ENCODE measurements at places on chromosomes 11 and 22. TPM values are rescaled to one million over a fixed set of nuclear protein-coding genes. Genes with fewer than 3 reads are reported as not detected.

- H3K27me3 ChIP-seq: no peaks in the 10 kb centered on the region
- H3K4me1 ChIP-seq: no peaks in the 10 kb centered on the region
- no peak overlapping the region for H3K27ac ChIP-seq
- no peak overlapping the region for H3K4me3 ChIP-seq
These were observed 292.5 kb downstream of the TMEM135 start for GRCh38 chr11:87330187-87330601.

The KRTAP5-8 gene
- total RNA-seq: not detected

The GRM5 gene
- total RNA-seq: not detected

DNA sequence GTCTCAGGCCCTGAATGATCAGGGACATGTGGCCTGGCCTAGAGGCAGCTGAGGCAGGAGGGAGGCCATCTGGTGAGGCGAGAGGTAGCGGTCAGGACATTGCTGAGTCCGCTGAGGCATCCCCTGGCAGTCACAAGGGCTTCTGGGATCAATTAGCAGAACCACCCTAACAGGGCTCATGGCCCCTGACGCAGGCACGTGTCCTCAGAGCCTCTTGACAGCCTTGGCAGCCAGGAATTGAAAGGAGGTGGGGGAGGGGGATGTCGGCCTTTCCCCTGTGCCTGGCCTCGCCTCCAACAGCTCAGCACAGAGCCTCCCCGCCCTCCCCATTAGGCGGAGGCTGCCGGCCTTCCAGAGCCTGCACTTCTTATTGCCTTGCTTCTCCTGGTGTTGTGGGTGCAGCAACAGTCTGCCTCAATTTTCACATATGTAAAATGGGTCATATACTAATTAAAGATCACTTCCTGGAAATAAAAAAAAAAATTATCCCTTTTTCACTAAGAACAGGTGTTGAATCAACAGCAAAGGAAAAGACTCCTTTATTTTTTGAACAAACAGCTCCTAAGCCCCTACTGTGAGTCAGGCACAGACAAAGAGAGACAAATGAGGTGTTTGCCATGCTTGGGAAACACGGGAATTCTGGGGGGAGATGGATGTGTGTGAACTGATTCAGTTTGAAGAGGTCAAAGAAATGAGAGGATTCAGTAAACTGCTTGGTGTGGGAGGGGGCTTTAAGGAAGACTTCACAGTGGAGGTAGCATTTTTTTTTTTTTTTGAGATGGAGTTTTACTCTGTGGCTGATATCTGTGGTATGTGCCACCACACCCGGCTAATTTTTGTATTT is 55.3 kb downstream of the NFAM1 start:
- H3K4me1 ChIP-seq: no peaks in the 10 kb centered on the region
- no peaks in the 10 kb centered on the region for H3K27me3 ChIP-seq
- no peaks in the 10 kb centered on the region for H3K36me3 ChIP-seq
- DNase-seq: peak; percentile 92
- H3K4me3 ChIP-seq: no peak overlapping the region

- no peak overlapping the region for H3K27ac ChIP-seq
- peaks cover 9% of the 10 kb centered on the region for H3K4me1 ChIP-seq
- H3K4me3 ChIP-seq: no peak overlapping the region
- H3K36me3 ChIP-seq: no peaks in the 10 kb centered on the region
- DNase-seq: no peak
These were observed 41.8 kb upstream of the AMPD3 start for GRCh38 chr11:10413268-10413667.

The SLC15A3 gene
- 40.9 TPM for total RNA-seq

GRCh38 chr11:45171550-45171949 is 25.1 kb downstream of the PRDM11 start:
- no peaks in the 10 kb centered on the region for H3K36me3 ChIP-seq
- H3K27me3 ChIP-seq: no peaks in the 10 kb centered on the region
- no peaks in the 10 kb centered on the region for H3K4me1 ChIP-seq
- no peak overlapping the region for H3K27ac ChIP-seq
- no peak for DNase-seq

Measured in sigmoid colon (tissue), 7 donors.